ENCODE measurements at places on chromosomes 2 and 18.
A peak's percentile ranks its signal among the peaks of the same experiment; 100 is the strongest.

GRCh38 chr18:41119031-41119430, 836.0 kb upstream of the PIK3C3 start:
- no peak for DNase-seq

DNA sequence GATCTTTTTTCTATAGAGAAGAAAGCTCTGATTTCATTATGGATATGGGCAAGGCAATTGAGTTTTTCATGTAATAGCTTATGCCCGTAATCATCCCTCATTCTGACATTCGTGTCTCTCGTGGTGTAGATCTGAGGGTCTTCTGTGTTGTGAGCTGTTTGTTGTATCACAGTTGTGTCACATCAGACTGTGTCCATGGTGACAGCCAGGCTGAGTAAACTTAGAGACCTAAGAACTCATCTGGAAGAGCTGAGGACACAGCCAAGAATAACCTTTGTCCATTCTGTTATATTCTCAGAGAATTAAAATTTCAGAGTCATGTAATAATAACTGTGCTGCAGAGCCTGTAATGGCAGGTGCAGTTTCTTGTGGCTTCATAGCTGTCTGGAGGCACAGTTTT, 116.5 kb downstream of the ATP9B start:
- DNase-seq, result no peak

- no peak for DNase-seq
These were observed 1992.5 kb upstream of the PIK3C3 start for GRCh38 chr18:39962546-39962945.

DNA sequence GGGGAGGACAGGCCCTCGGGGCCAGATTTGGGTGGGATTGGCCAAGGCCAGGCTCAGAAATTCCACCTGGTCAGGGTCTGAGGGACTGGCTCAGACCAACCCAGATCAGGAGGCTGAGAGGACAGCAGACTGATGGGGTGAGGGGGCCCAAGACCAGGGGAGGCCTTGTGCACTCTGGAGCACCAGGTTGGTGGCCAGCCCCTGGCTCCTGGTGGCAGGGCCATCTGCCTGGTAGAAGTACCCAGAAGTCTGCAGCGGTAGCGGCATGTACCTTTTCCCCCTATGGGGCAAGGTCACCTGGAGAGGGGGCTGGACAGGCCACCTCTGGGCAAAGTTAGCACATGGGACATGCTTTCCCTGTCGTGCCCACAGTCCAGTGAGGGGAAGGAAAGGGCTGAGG, 21.2 kb upstream of the ODC1 start:
- no peak for DNase-seq

GRCh38 chr18:9688036-9688741, 19.9 kb upstream of the RAB31 start:
- DNase-seq, result no peak

GRCh38 chr2:178072383-178073301, at the start of gene PDE11A:
TSS of gene PDE11A (minus strand) at chr2:178072777. CDS start at chr2:178072437, 340 bp downstream.
- DNase-seq, result no peak

GRCh38 chr2:238069877-238070276, 9.1 kb downstream of the SCLY start:
- DNase-seq, result no peak

DNA sequence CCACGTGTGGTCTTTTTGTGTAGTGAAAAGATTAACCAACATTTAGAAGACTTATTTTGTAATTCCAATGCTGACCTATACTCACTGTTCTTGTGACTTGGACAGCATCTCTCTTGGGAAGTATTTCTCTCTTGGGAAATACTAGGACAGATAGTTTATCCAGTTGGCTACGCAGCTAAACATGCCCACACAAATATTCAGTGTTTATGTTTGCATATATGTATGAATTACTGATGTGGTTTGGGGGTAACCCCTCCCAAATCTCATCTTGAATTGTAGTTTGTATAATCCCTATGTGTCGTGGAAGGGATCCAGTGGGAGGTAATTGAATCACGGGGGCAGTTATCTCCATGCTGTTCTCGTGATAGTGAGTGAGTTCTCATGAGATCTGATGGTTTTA, 2062.3 kb upstream of the CELF4 start:
- no peak for DNase-seq

- no peak for DNase-seq
These were observed 91.0 kb upstream of the MCFD2 start for GRCh38 chr2:47006374-47007222.

GRCh38 chr18:4454537-4455112, 482 bp downstream of the DLGAP1 start:
- no peak for DNase-seq

DNA sequence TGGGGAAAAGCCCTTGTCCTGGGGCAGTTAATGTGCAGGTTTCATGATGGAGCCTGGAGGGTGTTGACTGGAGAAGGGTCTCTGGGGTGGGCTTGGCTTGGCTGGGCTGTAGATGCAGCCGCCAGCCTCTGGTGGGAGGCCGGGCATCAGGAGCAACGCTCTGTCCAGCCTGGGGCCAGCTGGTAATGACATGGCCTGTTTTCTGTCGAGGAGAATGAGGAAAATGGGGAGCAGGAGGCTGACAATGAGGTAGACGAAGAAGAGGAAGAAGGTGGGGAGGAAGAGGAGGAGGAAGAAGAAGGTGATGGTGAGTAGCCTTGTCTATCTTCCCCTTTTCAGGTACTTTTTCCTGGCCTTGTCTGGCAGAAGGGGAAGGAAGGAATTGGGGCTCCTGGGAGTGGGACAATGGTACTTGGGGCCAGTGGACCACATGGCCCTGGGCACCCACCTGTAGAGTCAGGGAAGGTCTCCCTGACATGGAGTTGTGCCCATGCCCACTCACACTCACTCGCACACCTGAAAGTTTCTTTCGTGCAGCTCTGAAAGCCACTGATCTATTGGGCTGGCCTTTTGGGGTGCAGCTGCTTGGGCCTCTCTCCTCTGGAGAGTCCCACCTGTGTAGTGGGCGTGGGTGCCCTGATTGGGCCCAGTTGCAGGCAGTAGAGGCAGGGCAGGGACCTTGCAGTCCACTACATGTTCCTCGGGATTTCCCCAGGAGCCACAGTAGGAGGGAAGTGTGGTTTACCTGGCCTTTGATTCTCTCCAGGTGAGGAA, 3.5 kb downstream of the PTMA start:
- DNase-seq, result peak; percentile 24

DNA sequence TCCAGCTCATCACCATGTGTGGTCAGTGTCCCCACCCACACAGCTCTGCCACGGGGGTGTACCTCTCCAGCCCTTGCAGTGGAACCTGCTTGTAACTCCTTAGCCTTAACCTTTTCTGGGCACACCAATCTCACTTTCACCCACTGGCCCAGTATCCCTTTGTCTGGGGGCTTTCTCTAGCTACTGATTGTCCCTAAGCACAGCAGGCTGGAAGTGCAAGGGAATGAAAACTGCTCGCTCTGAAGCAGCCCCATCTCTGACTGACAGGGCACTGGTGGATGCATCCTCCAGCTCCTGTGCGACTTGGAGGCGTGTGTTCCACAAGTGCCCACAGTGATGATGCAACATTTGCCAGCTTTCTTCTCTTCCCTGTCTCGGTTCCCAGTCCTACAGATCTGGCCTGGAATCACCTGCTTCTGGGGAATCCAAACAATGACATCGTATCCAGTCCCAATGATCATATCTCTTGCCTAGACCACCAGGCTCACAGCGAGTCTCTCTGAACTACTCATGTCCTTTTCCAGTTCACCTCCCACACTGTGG, 33.6 kb downstream of the SCTR start:
- DNase-seq, result no peak

GRCh38 chr18:25517881-25518715, 166.1 kb upstream of the ZNF521 start:
- no peak for DNase-seq

DNA sequence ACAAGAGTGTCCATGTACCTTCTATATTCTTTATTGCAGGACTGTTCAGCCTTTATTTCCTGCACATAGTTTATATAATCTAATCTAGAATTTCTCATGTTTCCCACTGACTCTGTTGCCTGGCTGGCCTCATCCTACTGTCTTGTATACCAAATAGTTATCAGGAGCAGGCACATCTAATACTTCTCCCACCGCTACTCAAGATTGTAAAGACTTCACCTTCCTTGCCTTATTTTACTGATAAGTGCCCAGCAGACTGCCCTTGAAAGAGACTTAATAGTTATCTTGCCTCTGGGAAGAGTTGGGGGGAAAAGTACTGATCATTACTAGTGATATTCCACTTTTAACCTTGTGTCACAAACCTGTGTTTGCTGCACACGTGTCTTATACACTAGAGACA, 26.1 kb upstream of the AAK1 start:
- no peak for DNase-seq

DNA sequence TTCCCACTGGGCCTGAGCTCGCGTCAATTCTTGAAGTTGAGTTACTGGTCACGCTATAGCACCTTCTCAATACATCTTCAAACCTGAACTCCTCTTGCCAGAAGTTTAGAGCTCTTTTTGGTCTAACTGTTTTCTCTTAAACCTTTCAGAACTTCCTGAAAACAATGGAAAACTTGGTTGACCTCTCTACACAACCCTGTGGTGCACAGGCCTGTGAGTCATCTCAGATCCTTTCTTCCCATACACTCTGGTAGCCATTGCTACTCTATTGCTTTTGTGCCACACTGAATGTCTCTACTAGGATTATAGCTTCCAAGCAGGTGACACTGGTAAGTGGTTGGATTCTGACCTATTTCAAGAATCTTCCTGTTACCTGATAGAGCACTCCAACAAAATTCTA, 321.5 kb upstream of the FSIP2 start:
- no peak for DNase-seq

GRCh38 chr2:167814881-167815718, 432.3 kb downstream of the STK39 start:
- DNase-seq, result no peak

- no peak for DNase-seq
These were observed 5.7 kb upstream of the C2orf80 start for GRCh38 chr2:208195531-208195930.

GRCh38 chr2:106020032-106020431, 174.1 kb downstream of the UXS1 start:
- DNase-seq, result no peak

GRCh38 chr2:231568785-231569435, 23.8 kb upstream of the TEX44 start:
- no peak for DNase-seq
